ENCODE measurements at places on chromosomes 7 and 10.

DNA sequence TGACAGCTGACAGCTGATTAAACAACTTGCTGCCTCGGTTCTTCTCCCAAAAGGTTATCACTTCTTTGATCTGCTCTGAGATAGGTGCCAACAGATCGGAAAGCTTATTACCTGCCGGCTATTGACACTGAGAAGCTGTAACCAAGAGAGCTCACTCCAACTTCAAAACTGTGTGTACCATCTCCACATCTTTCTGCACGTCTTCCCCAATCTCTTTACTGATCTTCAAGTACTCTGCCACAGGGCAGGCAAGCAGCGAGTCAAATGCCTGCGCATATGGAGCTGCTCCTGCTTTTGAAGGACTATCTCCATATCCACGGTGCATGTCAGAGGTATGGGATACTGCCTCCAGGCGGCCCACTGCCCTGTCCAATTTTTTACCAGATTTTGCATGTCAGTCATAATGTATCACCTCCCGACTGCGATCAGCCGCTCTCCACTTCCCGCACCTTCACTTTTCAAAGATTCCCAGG is 352 bp upstream of the ZNF485 start:
- DNase-seq, result no peak

- DNase-seq, result no peak
Measured at GRCh38 chr7:11394438-11394837, 420.8 kb downstream of the PHF14 start.

DNA sequence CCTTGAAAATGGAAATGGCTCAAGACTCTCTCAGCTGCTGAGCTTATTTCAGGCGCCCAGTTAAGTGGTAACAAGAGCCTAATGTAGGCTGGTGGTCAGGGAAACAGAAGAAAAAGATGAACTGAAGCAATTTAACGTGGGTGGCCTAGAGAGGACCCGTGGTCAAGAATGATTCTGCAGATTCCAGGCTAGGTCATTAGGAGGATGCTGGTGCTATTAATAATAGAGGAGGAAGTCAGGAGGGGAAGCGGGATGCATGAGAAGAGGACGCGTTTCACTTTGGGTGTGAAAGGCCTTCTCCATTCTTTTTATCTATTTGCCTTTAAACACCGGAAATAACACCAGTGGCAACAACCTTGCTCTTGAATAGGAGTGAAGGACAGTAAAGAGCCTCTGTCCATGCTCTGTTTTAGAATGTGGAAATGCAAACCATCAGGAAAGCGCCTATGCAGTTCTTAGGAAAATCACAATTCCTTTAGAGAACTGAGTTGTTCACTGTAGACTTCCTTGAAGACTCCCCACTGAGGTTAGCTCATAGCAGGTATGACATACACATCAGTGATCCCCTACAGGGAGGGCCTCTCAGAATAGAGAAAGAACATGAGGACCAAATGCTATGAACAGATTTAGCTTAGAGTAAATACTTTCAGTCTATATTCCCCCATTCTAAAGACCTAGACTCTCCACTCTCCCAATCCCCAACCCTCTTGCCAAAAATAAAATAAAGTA is 8.6 kb downstream of the LIPA start:
- DNase-seq, result no peak

DNA sequence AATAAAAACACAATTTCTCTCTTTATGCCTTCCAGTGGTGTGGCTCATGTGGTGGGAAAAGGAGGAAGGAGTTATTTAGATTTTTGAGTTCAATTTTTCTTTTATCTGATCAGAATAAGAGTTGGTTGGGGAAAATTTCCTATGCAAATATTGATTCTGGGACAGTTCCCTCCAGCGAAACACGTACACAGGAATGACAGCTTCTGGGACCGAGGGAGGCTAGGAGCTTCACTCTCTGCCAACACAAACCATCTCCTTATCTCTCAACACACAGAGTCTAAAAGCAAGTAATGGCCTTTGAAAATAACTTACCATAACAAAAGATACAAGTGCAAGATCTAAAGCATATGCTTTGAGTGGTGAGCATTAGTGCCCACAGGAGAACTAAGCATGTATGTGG is 122.7 kb downstream of the RAPGEF5 start:
- DNase-seq, result no peak

GRCh38 chr7:31465285-31465684 is 48.6 kb upstream of the ITPRID1 start:
- no peak for DNase-seq

DNA sequence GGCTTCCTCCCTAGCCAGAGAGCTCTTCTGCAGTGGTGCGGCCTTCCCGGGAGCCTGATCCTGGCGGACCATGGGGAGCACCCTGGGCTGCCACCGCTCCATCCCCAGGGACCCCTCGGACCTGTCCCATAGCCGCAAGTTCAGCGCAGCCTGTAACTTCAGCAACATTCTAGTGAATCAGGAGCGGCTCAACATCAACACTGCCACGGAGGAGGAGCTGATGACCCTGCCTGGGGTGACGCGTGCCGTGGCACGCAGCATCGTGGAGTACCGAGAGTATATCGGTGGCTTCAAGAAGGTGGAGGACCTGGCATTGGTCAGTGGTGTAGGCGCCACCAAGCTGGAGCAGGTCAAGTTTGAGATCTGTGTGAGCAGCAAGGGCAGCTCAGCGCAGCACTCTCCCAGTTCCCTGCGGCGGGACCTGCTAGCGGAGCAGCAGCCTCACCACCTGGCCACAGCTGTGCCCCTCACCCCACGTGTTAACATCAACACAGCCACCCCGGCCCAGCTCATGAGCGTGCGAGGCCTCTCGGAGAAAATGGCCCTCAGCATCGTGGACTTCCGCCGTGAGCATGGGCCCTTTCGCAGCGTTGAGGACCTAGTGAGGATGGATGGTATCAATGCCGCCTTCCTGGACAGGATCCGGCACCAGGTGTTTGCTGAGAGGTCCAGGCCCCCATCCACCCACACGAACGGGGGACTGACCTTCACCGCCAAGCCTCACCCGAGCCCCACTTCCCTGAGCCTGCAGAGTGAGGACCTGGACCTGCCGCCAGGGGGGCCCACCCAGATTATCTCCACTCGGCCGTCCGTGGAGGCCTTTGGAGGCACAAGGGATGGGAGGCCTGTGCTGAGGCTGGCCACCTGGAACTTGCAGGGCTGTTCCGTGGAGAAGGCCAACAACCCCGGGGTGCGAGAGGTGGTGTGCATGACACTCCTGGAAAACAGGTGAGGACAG is 1.5 kb downstream of the EEPD1 start:
- no peak for DNase-seq

DNA sequence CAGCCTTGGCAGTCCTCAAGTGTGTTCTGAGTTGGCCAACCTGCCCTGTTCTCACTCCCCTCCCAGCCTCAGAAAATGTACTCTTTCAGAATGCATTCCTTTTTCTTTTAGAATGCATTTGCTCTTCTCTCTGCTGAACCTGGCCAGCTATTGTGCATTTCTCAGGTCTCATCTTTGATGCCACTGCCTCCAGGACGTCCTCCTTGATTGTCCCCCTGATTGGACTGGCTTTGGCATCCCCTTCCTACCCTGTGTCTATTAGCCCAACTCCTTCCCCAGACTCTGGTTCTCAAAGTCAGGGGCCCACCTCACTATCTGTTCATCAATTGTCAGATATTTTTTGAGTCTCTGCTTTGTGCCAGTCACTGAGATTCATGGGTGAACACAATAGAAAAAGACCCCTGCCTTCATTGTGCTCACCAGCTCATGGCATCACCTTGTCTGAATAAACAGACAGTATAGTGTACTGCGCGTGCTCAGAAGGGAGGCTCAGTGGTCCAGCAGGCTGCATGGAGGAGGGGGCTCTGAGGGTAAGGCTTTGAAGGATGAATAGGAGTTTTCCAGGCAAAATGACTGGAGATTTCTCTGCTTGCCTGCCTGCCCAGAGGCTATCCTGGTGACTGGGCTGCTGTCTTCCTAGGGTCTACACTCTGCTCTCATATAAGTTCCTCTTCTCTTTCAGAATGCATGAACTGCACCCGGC is 96.5 kb downstream of the MYL10 start:
- no peak for DNase-seq
